ENCODE measurements at places on chromosomes 4 and X.

GRCh38 chr4:76215077-76215476 is 1.5 kb upstream of the SCARB2 start:
- DNase-seq: no peak

DNA sequence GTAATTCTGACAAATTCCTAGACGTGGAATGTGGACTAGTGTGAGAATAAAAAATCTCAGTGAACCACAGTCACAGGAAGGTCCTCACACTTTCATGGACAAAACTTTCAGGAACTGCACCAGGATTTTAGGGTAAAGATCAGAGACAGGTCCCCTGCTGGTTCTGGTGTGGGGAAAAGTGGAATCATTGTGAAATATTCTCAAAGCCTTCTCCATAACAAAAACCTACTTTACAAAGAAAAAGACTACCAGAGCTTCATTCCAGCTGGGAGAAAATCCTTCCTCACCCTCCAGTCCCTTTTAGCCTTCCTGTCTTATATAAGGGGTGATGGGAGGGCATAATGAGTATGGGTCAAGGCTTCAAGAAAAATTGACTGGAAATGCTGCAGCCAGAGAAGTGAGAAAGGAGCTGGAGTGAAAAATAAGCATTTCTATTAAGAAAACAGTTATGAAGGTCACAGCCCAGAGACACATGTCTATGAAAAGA is 325.8 kb downstream of the ARAP2 start:
- DNase-seq: no peak

GRCh38 chr4:169407217-169407845 is 136.6 kb upstream of the SH3RF1 start:
- no peak for DNase-seq

DNA sequence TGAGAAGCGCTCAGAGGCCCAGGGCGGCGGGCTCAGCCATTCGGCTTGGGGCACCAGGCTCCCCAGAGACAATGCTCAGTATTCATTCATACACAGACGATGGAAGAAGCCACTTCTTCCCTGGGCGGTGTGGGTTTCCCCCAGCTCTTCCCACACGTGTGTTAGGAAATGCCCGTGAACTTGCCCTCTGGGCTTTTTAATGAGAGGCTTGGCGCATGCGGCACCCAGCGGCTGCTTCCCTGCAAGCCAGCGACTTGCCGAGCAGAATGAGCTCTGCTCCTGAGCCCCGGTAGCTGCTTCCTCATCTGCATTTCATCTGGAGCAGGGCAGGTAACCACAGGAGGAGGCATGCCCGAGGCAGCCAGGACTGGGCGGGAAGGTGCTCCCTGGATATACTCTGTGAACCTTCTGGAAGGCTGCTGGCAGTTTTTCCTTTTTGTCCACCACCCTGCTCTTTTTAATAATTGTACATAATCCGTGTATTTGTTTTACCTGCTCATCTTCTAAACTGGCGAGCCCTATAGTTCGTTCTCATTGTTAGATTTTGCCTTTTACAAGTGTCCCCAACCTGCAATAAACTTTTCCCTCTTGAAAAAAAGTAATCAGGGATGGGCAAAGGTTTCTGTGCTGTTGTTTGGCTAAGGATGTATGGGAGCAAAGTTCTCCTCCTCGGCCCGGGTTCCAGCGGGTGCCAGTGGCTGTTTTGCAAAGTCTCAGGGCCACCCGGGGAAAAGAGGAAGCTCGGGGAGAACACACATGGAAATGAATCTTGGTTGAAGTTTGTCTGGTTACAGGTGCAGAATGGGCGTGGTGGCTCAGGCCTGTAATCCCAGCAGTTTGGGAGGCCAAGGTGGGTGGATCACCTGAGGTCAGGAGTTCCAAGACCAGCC is 178.8 kb downstream of the DCLK2 start:
- no peak for DNase-seq

DNA sequence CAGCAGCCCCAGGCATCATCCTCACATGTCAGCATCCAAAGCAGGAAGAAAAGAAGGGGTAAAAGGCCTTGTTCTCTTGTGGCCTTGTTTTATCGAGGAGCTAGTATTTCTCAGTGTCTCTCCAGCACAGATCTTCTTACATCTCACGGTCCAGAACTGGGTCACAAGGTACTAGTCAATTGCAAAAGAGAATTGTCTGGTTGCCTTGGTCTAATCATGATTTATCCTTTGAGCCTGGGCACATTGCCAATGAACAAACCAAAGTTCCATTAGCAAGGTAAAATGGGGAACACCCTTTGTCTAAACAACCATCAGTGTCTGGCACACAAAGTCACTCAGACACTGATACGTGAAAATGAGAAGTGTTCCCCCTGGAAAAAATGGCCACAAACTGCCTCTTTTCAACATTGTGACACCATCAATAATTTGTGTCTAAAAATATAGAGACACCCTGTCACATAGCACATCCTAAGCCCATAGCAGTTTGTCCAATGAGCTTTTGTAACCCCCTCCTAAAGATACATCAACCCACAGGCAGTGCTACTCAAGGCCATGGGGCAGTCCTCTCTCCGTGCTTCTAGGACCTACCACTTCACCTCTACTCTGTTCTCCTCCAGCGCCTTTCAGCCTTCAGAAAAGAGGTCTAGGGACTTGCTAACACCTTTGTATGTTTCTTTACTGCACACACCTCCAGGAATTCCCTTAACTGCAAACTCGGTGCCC is 534.4 kb downstream of the MID1IP1 start:
- no peak for DNase-seq

DNA sequence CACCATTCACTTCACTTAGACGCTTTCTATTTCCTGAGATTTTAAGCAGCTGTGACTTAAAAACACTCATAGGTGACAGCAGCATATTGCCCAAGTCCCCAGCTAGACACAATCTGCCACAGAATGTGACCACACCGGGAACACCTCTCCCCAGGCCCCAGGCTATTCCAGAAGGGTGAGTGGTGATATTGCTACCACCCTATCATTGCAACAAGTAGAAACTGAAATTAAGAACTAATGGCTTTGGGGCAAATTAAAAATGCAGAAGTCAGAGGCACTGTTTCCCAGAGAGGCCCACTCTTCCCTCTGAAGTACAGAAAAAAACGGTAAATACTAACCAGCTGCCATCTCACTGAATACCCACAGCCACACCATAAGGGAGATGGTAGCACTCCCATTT is 35.0 kb downstream of the QDPR start:
- no peak for DNase-seq

DNA sequence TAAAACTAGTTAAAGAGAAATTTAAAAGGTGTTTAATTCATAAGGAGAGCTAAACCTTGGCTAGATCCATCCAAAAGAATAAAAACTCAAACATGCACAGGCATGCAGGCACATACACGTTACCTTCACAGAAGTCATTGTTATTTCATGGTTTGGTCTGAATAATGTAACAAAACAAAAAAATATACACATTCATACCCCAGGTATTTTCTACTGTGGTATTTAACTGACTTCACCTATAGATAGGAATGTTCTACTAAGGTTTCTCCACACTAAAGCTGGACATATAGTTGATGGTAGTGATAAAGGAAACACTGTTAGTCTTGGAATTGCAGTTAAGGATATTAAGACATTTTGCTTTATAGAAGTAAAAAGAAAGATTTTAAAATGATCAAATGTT is 283.6 kb upstream of the PCDH10 start:
- DNase-seq: no peak

- no peak for DNase-seq
Observed at GRCh38 chr4:31983246-31983645, 1263.1 kb downstream of the PCDH7 start.

DNA sequence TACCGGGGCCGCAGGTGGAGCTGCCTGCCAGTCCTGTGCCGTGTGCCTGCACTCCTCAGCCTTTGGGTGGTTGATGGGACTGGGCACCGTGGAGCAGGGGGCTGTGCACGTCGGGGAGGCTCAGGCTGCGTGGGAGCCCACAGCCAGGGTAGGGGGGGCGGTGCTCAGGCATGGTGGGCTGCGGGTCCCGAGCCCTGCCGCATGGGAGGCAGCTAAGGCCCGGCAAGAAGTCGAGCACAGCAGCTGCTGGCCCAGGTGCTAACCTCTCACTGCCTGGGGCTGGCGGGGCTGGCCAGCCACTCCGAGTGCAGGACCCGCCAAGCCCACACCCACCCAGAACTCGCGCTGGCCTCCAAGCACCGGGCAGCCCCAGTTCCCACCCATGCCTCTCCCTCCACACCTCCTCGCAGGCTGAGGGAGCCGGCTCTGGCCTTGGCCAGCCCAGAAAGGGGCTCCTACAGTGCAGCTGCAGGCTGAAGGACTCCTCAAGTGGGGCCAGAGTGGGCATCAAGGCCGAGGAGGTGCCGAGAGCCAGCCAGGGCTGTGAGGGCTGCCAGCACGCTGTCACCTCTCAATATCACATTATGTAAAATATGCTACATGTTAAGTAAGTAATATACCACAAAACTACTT is 104.1 kb downstream of the COX7B2 start:
- DNase-seq: no peak

GRCh38 chr4:38832206-38832605 is 24.4 kb downstream of the TLR6 start:
- DNase-seq: no peak

GRCh38 chrX:67555578-67556203 is 11.9 kb downstream of the AR start:
- no peak for DNase-seq

DNA sequence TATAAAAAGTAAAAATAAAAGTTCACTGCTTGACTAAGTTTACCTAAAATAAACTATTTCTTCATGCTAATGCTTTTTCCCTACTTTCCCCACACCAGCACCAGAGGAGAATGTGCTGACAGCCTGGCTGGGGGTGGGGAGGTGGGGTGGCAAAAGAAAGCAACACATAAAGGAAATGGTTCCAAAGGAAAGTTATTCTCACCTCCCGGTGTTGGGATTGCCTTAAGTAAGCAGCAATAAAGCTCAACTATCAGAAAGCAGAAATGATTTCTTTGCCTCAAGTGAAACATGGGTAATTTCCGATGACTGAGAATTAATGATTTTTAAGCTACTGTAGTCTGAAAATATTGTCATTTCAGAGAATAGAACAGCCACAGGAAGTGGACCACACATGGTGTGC is 84.5 kb upstream of the DKK2 start:
- no peak for DNase-seq

- no peak for DNase-seq
Observed at GRCh38 chrX:106954041-106954440, 33.8 kb downstream of the CLDN2 start.

- DNase-seq: no peak
Observed at GRCh38 chr4:119477412-119478053, 151.1 kb downstream of the PDE5A start.

GRCh38 chrX:88397551-88397950 is 349.5 kb upstream of the CPXCR1 start:
- DNase-seq: no peak

DNA sequence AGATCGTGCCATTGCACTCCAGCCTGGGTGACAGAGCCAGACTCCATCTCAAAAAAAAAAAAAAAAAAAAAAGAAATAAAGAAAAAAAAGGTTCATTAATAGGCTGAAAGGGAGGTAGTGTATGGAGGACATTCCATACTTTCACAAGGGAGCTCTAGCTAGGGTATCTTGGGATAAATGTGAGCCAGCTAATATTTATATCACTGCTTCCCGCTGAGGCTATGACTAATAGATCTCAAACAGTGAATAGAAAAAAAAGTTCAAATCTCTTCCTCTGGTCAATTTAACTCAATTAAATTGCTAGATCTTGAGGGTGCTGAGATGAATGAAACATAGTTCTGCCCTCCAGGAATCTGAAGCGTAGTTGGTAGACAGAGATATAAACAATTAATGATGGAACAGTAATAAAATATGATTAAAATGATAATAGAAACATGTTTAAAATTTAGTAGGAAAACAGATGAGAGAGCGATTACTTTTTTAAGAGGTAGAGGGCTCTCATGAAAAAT is 55.7 kb upstream of the SHISA3 start:
- DNase-seq: no peak

GRCh38 chrX:629230-630006 is 1.2 kb upstream of the SHOX start:
- no peak for DNase-seq
